ENCODE measurements at places on chromosomes 4 and X.

DNA sequence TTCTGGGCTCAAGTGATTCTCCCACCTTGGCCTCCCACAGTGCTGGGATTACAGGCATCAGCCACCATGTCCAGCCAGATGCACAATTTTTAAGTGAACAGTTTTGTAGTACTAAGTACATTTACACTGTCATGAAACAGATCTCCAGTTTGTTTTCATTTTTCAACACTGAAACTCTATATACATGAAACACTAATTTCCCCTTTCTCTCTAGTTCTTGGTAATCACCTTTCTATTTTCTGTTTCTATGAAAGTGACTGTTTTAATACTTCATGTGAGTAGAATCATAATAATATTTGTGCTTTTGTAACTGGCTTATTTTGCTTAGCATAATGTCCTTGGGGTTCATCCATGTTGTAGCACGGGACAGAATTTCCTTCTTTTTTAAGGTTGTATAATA, 237.4 kb downstream of the CAMK2D start:
- DNase-seq = no peak

DNA sequence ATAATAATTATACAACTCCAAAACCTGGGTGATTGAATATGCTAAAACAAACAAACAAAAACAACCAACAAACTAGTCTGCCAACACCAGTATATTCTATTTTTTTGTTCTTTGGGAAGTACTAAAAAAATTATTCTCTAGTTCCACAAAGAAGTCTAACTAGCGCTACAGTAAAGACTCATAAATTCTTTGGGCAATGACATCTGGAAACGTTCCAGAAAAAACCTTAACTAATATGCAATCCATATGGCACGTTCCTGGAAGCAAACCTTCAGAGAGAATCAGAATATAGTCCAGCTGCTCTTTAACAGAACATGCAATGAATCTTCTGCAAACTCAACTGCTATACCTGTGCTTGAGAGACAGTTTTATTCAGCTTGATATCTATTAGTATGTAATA, 500.1 kb downstream of the TRAM1L1 start:
- no peak for DNase-seq

- no peak for DNase-seq
Observed at GRCh38 chr4:7805533-7806337, 133.9 kb downstream of the AFAP1 start.

GRCh38 chrX:71603618-71604017, 14.7 kb downstream of the CXCR3 start:
- DNase-seq = no peak

DNA sequence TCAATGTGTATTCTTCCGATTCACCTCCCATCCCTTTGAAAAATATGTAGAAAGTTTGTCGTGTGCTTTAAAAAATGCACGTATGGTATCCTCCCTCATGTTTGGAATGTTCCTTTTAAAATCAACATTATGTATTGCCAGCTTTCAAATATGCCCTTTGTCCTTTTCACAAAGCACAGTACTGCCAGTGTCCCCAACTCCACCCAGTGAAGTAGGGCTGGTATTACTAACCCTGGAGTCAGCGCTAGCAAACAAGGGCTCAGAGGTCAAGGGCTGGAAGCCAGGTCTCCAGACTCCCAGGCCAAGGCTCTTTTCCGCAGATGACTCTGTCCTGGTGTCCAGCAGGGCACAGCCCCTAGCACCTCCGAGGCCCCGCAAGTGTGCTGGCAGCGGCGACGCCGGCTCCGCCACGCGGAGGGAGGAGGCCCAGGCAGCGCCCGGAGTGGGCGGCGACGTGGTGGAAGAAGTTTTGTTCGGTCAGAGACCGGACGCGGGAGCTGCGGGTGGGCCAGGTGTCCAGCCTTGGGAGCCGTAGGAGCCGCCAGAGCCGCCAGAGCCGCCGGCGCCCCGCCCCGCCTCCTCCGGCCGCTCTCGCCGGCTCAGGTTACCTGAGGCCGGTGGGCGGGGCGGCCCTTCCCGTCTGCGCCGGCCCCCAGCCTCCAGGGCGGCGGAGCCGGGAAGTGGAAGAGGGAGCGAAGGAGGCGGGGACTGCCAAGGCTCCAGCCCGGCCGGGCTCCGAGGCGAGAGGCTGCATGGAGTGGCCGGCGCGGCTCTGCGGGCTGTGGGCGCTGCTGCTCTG, at the start of gene IL13RA1:
Gene IL13RA1, plus strand, starts transcription at position 720 of the 799 bp plus-strand sequence. Its CDS starts 33 bp downstream, at position 753.
- no peak for DNase-seq

GRCh38 chrX:133709501-133709900, 275.9 kb downstream of the GPC3 start:
- no peak for DNase-seq

DNA sequence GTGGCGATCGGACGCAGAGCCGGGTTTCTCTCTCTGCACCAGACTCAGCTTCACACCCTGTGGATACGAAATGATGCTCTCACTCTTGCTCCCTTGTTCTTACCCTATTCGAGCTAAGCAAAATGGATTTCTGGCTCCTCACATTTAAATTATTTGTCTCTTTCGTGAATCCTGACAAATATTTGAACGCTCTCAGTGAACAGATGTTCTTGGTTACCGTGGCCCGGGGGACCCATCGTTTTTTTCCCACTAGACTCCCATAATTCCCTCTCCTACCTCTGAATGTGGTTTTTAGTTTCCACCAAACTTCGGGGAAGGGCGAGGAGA, 630 bp downstream of the SMARCA5 start:
- DNase-seq = no peak

DNA sequence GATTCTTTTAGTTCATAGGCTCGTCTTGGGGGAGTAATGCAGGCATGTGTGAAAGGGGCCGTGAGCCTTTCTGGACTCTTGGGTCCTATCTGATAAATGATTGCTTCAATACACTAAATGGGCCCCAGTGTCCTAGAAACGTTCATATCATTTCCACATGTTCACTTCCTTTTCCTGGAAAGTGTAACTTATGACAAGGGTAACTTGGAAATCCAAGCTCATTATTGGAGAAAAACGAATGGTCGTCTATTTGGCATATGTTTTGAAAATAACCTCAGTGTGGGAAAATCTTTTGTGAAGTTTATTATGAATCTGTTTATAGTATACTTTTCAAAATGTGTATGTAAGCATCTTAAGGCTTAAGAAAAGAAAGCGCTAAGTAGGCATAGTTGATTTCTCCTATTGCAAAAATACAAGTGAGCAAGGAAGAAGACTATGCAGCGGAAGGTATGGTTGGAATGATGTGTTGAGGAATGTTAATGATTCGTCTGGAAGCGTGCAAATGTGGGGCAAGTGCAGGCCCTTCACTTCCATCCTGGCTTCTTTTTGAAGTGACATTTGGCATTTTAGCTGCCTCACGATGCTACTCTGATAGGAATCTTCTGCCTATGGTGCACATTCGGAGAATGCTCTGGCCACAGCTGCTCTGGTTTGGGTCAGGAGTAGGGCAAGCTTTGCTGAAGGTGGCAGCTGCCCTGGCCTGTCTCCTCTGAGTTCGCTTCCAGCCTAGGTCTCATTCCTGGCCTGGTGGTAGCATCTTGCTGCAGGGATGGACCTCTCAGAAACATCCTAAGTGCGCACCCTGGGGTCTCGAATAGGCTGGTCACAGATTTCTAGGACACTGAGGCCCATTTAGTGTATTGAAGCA, 49.5 kb upstream of the STOX2 start:
- DNase-seq = no peak

DNA sequence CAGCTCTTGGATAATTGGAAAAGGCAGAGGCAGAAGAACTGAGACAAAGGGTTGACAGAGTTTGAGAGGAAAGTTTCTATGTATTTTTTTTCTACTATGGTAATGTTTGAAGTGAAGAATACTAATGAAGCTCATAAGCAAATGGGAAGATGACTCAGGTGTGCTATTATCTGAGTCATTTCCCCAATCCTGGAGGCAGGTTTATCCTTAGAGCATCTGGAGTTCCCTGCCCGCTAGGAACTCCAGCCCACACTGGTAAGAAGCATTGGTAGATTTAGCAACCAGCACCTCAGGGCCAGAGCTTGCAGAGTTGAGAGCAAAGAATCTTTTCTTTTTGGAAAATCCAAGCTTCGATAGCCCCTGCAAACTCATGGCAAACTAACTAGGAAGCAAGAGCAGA, 55.2 kb downstream of the DOCK11 start:
- DNase-seq = no peak

- DNase-seq = no peak
Observed at GRCh38 chr4:15521442-15522039, 51.9 kb downstream of the CC2D2A start.
